ENCODE measurements at places on chromosomes 12 and 14. TPM values are rescaled to one million over a fixed set of nuclear protein-coding genes. Genes with fewer than 3 reads are reported as not detected.

CCDC38 gene
- 0.22 TPM for total RNA-seq

GRCh38 chr12:16870845-16871244, 264.9 kb upstream of the LMO3 start:
- no peaks in the 10 kb centered on the region for H3K4me1 ChIP-seq
- DNase-seq, result no peak
- no peak overlapping the region for H3K4me3 ChIP-seq

GRCh38 chr12:71312768-71313403, 126.7 kb upstream of the LGR5 start:
- no peaks in the 10 kb centered on the region for H3K4me1 ChIP-seq
- H3K4me3 ChIP-seq, result no peak overlapping the region
- no peaks in the 10 kb centered on the region for H3K27me3 ChIP-seq
- no peaks in the 10 kb centered on the region for H3K36me3 ChIP-seq
- no peak overlapping the region for H3K27ac ChIP-seq
- no peak for DNase-seq

- peaks cover 17% of the 10 kb centered on the region for H3K4me1 ChIP-seq
- H3K4me3 ChIP-seq, result no peak overlapping the region
- no peaks in the 10 kb centered on the region for H3K27me3 ChIP-seq
- H3K36me3 ChIP-seq, result no peaks in the 10 kb centered on the region
Observed at GRCh38 chr12:29700761-29701481, 82.8 kb downstream of the TMTC1 start.

GRCh38 chr12:31832740-31833729, 104.2 kb upstream of the AMN1 start:
- H3K4me3 ChIP-seq, result no peak overlapping the region
- H3K27me3 ChIP-seq, result no peaks in the 10 kb centered on the region
- no peaks in the 10 kb centered on the region for H3K36me3 ChIP-seq
- peak overlapping the region; percentile 27 for H3K27ac ChIP-seq
- H3K4me1 ChIP-seq, result no peaks in the 10 kb centered on the region

DNA sequence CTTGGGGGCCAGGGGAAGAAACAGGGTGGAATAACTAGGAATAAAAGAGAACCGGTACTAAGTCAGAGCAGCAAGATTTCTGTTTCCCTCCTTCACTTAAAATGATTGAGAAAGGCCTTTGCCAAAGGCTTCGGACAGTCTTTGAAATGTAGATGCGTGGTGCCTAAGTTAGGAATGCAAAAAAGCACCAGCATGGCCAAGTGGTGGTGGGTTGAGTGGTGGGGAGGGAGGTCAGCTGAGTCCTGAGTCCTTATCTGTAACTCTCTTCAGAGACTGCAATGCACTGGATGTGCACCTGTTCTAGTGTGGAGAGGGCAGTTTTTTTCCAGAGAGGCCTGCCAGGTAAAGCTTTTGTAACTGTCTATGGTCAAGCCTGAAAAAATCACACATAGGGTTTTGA, 919.9 kb downstream of the FSCB start:
- H3K36me3 ChIP-seq, result no peaks in the 10 kb centered on the region
- no peak overlapping the region for H3K4me3 ChIP-seq
- no peaks in the 10 kb centered on the region for H3K27me3 ChIP-seq
- H3K27ac ChIP-seq, result no peak overlapping the region
- H3K4me1 ChIP-seq, result no peaks in the 10 kb centered on the region

SLC17A8 gene
- not detected for total RNA-seq

DNA sequence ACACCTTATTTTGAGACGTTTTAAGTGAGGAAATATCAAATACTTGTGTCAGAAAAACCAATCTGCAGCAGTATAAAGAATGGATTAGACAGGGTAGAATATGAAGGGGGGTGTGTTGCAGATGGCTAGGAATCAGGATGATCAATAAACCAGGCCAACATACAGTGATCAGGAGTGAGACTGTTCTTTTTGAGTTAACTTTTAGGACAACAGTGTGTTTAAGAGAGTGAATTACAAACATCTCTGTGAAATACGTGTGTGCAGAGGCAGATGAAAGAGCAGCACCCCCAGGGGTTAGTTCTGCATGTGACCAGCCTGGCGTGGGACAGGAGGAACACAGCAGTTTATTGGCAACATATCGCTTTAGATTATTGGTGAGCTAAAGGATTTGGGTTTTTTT, 10.6 kb upstream of the NRDE2 start:
- H3K27ac ChIP-seq, result no peak overlapping the region
- H3K27me3 ChIP-seq, result peaks cover 18% of the 10 kb centered on the region
- no peak for DNase-seq

- peak overlapping the region; percentile 10 for H3K27ac ChIP-seq
- peaks cover 66% of the 10 kb centered on the region for H3K4me1 ChIP-seq
- H3K27me3 ChIP-seq, result no peaks in the 10 kb centered on the region
- no peak overlapping the region for H3K4me3 ChIP-seq
- peaks cover 3% of the 10 kb centered on the region for H3K36me3 ChIP-seq
Observed at GRCh38 chr12:59678759-59679411, 83.1 kb downstream of the SLC16A7 start.

ERBB3 gene
- total RNA-seq, result 2.3 TPM

DNA sequence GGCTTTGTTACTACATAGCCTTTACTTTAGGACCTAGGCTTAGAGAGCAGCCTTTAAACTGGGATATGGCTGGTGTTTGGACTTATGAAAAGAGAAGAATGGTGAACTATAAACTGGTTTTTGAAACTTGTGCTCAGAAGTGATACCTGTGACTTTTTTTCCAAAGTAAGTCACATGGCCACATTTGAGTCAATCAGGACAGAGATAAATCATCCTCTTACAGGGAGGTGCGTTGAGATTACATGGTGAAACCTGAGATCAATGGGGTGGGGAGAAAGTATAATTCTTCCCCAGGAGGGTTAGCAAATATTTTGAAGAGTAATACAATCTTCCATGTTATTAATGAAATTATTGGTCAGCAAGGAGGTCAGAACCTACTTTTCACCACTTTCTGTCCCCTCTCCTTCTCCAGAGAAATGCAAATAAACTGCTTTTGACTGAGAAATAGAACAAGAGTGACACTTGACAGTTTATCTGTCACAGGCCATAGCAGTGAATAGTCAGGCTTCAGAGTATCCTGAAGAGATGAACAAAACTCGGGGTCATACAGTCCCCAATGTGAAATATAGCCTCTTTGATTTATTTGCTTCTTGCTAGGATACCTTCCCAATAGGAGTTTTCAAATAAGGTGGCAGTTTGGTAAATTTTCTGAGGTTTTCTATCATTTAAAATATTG, 11.1 kb upstream of the ZNF641 start:
- DNase-seq, result no peak
- H3K27me3 ChIP-seq, result no peaks in the 10 kb centered on the region
- H3K36me3 ChIP-seq, result no peaks in the 10 kb centered on the region
- H3K27ac ChIP-seq, result no peak overlapping the region
- no peaks in the 10 kb centered on the region for H3K4me1 ChIP-seq
- no peak overlapping the region for H3K4me3 ChIP-seq

DNA sequence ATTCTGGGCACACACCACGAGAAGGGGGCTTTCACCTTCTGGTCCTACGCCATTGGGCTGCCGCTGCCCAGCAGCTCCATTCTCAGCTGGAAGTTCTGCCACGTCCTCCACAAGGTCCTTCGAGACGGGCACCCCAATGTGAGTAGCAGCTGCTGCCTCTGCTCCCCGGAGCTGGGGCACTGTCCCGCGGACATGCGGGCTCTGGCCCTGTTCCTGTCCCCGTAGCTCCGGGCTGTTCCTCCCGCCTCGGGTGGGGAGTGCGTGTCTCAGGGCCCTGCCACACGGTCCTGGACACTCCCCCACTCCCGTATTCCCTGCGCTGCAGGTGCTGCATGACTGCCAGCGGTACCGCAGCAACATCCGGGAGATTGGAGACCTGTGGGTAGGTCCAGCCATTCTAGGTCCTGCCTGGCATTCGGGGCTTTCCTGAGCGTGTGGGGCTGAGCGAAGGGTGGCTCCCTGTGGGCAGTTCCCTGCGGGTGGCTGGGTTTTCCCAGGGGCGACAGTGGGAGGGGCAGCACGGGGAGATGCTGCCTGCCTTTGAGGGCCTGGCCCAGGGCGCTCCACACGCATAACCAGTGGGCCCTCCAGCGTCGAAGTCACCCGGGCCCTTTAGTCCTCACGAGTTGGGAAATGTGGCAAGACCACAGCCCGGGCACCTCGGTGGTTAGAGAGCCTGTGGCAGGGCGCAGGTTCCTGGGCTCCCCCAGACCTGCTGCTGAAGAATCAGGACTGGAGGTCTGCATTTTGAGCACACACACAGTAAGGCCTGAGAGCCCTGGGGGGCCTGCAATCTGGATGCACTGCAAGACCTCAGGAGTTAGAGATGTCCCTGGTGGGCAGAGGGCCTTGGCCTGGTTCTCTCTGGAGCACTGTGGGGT, 13.5 kb downstream of the HIP1R start:
- H3K27me3 ChIP-seq, result no peaks in the 10 kb centered on the region
- peak; percentile 11 for DNase-seq
- H3K4me3 ChIP-seq, result no peak overlapping the region
- peak overlapping the region; percentile 73 for H3K27ac ChIP-seq

GRCh38 chr12:65622056-65622455, 202.2 kb upstream of the HMGA2 start:
- no peaks in the 10 kb centered on the region for H3K36me3 ChIP-seq
- no peak for DNase-seq
- no peak overlapping the region for H3K4me3 ChIP-seq
- H3K27me3 ChIP-seq, result peaks cover 52% of the 10 kb centered on the region

GPRC5A gene
- total RNA-seq, result 0.77 TPM

- DNase-seq, result no peak
- no peak overlapping the region for H3K4me3 ChIP-seq
- H3K36me3 ChIP-seq, result no peaks in the 10 kb centered on the region
- no peak overlapping the region for H3K27ac ChIP-seq
- H3K4me1 ChIP-seq, result no peaks in the 10 kb centered on the region
Observed at GRCh38 chr14:98598576-98598975, 673.4 kb downstream of the BCL11B start.

DNA sequence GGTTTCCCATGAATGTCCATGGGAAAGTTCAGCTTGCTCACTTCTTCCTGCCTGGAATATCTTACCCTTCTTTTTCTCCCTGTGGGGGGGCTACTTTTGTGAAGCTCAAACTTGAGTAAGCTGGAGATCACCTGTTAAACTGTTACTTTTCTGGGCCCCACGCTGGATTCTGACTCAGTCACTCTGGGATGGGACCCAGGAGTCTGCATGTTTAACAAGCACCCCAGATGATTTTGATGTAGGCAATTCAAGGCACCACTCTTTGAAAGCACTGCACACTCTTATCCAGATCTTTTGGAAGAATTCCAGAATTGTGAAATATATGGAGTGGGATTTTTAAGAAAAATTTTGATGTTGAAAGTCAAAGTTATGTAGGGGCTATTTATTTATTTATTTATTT, 46.3 kb upstream of the IGF1 start:
- H3K36me3 ChIP-seq, result no peaks in the 10 kb centered on the region
- no peak for DNase-seq
- H3K27me3 ChIP-seq, result peaks cover 6% of the 10 kb centered on the region
- no peak overlapping the region for H3K27ac ChIP-seq

- H3K4me1 ChIP-seq, result no peaks in the 10 kb centered on the region
- H3K4me3 ChIP-seq, result no peak overlapping the region
- DNase-seq, result peak; percentile 10
- H3K36me3 ChIP-seq, result no peaks in the 10 kb centered on the region
Observed at GRCh38 chr14:100857923-100858837, 32.3 kb downstream of the MEG3 start.

- DNase-seq, result no peak
- H3K36me3 ChIP-seq, result no peaks in the 10 kb centered on the region
- H3K27me3 ChIP-seq, result no peaks in the 10 kb centered on the region
Observed at GRCh38 chr12:97977870-97978405, 515.3 kb downstream of the RMST start.

KLRD1 gene
- 1.4 TPM for total RNA-seq

DNA sequence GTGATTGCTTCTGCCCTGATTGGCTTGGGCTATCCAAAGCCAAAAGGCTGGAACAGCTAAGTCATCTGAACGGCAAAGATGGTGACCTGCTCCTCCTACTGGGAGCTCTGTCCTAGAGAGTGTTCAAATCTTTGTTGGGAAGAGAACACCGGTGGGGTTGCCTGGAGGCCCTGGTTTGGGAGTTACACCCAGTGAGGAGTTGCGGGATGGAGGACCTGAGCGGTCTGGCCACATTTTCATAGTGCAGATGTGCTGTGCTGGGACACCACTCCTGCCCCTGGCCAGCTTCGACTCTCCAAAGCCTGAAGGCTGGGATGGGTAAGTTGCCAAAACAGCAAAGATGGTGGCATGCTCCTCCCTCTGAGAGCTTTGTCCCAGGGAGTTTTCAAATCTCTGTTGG, 795.4 kb downstream of the TRHDE start:
- DNase-seq, result no peak
- no peak overlapping the region for H3K4me3 ChIP-seq
- H3K4me1 ChIP-seq, result no peaks in the 10 kb centered on the region
- H3K36me3 ChIP-seq, result no peaks in the 10 kb centered on the region
- H3K27ac ChIP-seq, result no peak overlapping the region
- no peaks in the 10 kb centered on the region for H3K27me3 ChIP-seq

DNA sequence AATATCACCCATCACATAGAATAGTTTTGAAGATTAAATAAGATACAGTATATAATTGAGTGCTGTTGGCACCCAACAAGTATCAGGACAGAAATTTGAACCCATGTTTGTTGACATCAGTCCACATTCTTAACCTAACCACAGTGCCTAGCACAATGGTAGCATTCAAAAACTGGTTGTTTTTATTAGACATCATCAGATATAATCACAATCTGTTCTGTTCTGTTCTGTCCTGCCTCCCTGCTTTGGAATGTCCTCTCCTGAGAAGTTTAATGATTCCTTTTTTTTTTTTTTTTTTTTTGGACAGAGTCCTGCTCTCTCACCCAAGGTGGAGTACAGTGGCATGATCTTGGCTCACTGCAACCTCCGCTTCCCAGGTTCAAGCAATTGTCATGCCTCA, 476.6 kb downstream of the RMST start:
- H3K4me1 ChIP-seq, result no peaks in the 10 kb centered on the region
- H3K36me3 ChIP-seq, result no peaks in the 10 kb centered on the region
- DNase-seq, result no peak
- H3K27ac ChIP-seq, result no peak overlapping the region
- H3K27me3 ChIP-seq, result no peaks in the 10 kb centered on the region
- H3K4me3 ChIP-seq, result no peak overlapping the region

FLRT2 gene
- 4.7 TPM for total RNA-seq

DNA sequence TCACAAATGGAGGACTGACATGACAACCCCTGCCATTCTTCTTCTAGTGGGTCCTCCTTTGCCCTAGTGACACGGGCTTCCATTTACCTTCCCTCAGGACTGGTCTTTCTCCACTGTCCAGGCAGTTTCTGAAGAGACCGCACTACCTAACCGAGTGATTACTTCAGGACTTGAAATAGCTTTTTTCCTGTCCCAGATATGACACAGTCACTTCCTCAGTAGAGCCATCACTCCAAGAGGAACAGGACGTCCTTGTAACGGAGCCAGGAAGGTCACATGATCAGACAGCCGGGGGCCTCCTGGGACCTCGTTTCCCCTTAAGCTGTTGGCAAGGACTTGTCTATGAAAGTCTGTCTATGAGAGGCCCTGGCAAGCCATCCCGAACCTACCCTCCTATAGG, 62.3 kb downstream of the FOS start:
- H3K4me3 ChIP-seq, result peak overlapping the region; percentile 29
- H3K27me3 ChIP-seq, result no peaks in the 10 kb centered on the region
- H3K36me3 ChIP-seq, result no peaks in the 10 kb centered on the region
- peak overlapping the region; percentile 94 for H3K27ac ChIP-seq

SP7 gene
- not detected for total RNA-seq

GRCh38 chr12:67751381-67751928, 102.9 kb downstream of the DYRK2 start:
- no peak overlapping the region for H3K4me3 ChIP-seq
- DNase-seq, result no peak
- H3K4me1 ChIP-seq, result peaks cover 31% of the 10 kb centered on the region
- H3K27ac ChIP-seq, result peak overlapping the region; percentile 29

- no peaks in the 10 kb centered on the region for H3K36me3 ChIP-seq
- H3K4me3 ChIP-seq, result no peak overlapping the region
- no peak for DNase-seq
- no peaks in the 10 kb centered on the region for H3K4me1 ChIP-seq
Observed at GRCh38 chr12:28631831-28632230, 441.6 kb downstream of the CCDC91 start.

Data from left ventricle myocardium inferior (tissue), 1 donor.